Activated gamma-delta T cell (primary cell): ENCODE measurements at places on chromosomes 11 and 22.

DNA sequence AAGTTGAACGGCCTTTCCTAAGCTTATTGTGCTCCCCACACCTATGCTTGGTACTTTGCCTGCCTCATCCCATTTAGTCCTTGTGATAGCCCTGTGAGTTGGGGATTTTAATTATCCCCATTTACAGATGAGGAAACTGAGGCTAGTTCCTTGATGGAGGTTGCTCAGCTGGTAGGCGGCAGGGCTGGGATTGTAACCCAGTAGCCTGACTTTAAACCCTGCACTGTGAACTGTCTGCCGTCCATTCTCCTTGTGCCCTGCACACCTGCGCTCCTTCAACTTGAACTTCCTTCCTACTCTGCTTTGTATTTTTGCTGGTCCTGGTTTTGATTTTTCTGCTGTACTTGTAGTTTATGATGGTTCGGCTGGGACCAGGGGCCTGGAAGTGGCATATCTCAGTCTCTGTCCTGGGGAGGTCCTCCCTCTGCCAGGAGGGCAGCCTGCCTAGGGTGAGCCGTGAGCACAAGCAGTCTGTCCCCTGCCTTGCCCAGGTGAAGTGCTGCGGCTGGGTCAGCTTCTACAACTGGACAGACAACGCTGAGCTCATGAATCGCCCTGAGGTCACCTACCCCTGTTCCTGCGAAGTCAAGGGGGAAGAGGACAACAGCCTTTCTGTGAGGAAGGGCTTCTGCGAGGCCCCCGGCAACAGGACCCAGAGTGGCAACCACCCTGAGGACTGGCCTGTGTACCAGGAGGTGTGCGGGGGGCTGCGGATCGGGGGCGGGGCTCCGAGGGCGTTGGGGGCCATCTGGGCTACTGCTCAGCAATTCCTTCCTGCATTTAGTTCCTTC is 52.4 kb downstream of the CD82 start:
- no peak for DNase-seq

DNA sequence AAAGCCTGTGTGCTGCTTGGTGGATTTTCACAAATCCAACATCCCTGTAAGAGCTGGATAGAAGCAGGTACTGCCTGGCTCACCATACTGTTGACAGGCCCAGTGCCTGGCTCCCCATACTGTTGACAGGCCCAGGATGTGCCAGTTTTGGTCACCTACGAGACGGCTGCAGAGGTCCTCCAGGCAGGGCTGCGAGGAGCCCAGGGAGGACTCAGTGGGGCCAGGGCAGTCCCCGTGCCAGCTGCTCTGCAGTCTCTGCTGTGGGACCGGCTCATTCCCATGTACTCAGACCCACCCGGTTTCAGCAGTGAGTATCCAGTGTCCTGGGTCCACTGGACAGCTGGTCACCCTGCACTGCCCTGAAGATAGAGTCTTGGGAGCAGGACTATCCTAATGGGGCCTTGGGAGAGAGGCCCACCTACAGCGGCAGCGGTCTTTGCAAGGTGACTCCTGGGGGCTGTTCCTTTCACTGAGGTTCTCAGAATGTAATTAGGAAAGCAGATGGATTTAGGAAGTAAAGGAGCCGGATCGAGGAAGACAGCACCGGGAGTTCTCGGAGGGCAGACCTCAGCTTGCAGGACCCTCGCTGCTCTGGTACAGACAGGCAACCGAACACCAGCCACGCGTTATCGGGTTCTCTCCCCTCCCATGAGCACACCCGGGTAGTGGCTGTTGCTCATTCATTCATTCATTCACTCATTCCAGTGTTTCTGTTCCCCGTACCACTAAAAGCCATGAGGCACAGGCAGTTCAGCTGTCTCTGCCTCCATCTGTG is 106.1 kb downstream of the CTTN start:
- no peak for DNase-seq

DNA sequence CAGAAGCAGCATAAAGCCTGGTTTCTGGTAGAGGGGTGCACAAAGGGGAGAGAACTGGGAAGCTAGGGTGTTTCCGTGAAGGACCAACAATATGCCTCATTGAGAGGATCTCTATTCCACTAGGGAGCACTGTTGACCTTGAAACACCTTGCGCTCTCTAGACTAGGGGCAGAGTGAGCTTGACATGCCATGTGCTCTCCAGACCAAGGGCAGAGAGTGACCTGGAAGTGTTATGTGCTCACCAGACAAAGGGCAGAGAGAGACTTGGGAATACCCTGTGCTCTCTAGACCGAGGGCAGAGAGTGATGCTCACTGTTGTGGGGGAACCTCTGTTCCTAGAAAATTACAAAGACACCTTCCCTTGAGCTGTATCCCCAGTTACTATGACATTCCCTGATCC is 15.2 kb upstream of the EI24 start:
- no peak for DNase-seq

DNA sequence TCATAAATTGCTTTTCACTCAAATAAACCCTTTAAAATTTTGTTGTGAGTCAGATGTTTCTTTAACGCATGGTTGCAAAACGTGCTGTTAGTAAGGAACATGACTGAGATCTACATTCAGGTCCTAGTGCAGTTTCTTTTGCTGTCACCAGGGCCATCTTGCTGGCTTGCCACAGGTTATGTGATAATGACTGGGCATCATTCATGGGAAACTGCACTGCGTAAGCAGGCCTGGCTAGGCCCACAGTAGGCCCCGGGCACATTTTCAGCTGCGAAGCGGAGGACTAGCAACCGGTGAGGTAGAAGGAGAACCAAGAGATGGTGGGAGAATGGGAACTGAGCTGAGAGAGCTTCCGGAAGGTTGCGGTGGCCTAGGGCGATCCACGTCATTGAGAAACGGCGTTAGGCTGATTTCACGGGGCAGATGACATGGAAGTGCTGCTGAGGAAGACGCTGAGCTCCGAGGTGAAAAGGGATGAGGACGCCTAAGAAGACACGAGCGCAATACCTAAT is 3.2 kb upstream of the KLHDC7B start:
- no peak for DNase-seq

DNA sequence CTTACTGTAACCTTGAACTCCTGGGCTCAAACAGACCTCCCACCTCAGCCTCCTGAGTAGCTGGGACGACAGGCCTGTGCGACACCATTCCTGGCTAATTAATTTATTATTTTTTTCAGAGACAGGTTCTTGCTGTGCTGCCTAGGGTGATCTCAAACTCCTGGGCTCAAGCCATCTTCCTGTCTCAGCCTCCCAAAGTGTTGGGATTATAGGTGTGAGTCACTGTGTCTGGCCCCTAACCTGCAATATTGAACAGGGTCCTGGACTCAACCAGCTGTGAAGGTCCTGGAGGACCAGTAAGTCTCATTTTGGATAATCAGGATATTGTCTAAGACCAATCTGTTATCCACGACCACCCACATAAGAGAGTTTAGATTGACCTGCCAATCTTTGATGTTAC is 15.2 kb downstream of the CCDC134 start:
- DNase-seq = no peak

DNA sequence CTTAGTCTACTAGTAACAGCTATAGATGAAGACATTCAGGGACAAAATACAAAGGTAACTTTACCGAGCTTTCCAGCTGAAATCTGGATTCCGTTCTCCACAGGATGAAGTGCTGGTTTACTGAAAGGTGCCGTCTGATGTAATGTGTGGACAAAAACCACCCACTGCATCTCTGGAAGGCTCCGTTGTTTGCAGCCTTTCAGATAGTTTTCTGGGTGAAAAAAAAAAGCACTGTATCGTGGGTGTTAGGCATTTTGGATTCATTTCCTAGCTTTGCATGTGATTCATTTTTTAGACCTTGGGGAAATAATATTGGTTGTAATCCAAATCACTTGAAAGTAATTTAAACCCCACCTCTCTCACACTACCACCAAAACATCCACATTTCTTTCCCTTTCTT is 10.4 kb downstream of the JAM3 start:
- no peak for DNase-seq

DNA sequence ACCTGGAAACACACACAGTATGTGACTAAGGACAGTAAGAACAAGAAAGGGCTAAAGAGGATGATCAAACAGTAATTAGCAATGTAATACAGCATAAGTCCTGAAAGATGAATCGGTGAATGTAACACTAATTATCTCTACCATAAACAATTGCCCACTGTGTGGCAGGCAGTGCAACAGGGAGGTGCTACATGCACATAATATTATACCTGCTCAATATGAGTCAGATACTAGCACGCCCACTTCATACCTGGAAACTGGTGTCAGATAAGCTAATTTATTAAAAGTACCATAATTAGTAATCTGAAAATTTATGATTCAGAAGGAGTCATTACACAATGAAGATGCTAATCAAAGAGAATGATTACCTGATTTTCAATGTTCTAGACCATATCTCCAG is 14.9 kb downstream of the CASP12 start:
- no peak for DNase-seq

GRCh38 chr22:45887202-45888131 is 89.5 kb downstream of the WNT7B start:
- no peak for DNase-seq

DNA sequence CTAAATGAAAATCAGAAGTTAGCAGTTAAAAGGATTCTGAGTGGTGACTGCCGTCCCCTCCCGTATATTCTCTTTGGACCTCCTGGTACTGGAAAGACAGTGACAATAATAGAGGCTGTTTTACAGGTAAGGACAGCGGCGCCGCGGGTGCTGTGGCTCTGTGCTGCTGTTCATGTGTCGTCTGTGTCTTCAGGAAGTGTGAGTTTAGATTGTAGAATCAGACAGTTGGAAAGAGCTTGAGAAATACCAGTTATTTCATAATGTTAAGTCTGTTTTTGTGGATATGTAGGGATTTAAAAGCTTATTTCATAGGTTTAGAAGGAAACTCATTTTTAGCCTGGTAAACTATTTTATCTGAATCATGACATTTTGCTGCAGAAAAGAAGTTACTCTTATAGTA is 27.4 kb upstream of the PANX2 start:
- DNase-seq = no peak

- peak; percentile 41 for DNase-seq
These were observed 58.3 kb downstream of the MYH9 start for GRCh38 chr22:36329254-36330078.

DNA sequence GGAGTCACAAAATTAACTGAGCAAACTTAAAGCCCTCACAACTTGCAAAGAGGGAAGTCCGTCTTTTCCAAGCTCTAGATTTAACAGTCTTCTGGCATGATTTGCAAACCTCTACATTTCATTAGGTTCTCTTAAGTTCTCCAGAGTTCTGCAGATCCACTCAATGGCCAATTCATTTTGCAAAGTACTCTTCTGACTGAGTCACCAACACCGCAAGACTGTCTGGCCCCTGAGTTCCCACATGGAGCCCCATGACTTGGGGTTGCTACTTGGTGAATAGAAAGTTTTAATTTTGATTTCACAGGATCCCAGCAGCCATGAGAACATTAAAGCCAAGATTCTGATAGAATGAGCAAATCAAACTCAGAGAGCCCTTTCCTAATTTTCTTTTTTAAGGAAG is 134.5 kb downstream of the PLEKHA7 start:
- no peak for DNase-seq

DNA sequence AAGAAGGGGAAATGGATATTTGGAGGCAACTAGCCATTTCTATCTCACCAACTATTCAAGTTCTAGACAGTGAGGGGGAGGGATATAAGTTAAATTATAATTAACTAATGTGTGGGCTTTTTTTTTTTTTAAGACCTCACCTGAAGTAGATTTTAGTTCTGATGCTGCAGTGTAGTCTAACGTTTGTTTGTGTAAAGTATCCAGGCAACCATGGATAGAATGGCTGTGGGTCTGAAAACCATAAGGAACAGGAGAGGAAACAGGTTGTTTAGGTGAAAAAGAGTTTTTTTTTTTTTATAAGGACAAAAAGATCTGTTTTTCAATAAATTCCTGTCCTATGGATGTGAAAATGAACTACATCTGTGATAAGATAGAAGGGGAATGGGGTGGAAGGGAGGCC is 262.4 kb upstream of the PLET1 start:
- no peak for DNase-seq

DNA sequence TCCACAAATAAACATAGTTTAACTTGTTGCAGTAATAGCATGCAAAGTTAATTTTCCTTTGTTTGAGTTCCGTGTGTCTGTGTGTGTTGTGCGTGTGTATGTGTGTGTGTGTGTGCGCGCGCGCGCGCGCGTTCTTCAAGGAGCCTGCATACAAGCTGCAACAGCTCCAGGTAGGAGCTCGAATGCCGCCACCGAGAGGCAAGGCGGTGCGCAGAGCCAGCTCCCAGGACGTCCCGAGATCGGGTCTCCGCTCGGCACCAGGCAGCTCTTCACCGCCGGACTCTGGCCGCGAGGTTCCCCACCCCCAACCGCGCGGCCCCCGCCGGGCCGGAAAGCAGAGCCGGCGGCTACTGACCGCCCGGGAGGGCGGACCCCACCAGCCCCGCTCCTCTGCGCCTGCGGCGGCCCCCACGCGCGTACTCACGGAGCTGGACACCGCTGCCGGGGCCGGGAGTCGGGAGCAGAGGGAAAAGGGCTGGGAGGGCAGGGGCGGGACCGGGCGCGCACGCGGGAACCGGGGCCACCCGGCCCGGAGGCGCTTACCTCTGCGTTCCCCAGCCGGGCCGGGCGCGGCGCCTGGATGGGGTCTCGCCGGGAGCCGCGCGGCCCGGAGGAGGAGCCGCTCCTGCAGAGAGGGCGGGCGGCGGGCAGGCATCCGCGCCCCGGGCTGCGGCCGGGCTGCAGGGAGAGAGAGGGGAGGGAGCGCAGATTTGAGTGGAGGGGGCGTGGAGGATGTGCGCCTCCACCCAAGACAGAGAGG is 40.4 kb upstream of the AKIP1 start:
- DNase-seq = no peak

GRCh38 chr11:9017773-9018172 is 14.0 kb upstream of the NRIP3 start:
- no peak for DNase-seq

GRCh38 chr22:48819961-48820360 is 1007.7 kb downstream of the BRD1 start:
- no peak for DNase-seq

DNA sequence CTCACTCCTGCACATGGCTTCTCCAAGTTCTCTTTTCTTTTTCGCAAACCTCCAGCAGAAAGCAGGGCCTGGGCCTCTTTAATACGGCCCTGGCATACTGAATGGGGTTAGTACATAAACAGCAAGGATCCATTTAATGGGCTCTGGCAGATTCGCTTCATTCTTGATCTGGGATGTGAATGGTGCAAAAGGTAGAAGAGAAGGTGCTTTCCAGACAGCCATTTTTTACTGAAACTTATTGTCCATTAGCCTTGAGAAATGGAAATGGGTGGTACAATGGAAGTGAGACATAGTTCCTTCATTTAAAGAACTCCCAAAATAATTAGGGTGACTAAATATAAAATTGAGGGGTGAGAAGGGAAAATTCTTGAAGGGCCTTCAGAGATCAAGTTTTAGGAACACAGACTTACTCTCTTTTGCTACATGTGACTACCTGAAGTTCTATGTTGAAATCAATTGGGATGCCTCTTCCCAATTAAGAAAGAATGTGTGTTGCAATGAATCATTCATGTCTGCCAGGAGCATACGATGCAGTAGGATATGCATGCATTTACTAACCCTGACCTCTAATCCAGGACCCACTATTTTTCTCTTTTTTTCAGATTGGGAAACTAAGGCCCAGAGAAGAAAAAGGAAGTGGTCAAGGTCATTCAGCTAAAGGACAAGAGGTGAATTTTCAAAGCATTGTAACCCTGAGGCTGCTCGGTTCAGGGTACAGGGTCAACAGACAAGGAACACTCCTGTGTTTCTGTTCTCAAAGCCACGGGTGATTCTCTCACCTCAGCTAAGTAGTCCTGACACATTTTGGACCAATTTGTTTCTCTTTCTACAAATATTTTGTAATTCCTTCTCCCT is 144.1 kb downstream of the BBOX1 start:
- no peak for DNase-seq
